ENCODE measurements at places on chromosomes 11 and 22.

DNA sequence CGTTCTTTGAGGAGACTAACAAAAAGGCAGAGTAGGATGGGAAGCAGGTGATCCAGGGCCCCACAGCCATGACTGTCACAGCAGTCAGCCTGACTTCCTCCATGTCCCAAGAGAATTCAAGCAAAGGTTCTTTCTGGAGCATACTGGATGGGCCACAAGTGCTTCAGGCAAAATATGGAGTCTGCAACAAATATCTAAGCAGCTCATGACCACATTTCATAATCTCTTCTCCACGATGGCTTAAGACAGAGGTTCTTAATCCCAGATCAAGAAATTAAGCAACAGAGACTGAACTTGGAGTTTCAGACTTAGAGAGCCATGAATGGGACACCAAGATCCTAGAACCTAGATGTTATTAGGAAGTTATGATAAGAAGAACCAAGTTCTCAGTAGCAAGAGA, 31.6 kb downstream of the GUCY1A2 start:
- no peak for DNase-seq

DNA sequence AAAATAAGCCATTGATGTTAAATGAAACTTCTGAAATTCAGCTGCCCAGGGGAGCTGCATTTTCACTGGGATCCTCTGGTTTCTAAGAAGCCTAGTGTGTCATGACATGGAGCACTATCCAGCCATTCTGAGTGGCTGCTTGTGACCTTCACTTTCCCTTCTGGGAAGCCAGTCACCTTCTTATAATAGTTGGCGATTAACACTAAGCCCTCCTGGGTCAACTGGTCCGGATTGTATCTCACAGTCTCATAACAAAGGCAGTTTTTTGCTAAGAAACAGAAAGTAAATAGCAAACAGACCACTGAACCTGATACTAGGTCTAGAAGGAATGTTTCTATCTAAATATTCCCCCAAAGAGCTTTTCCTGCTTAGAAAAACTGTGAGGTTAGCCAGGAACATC, 7.9 kb downstream of the CSRP3 start:
- peak; percentile 68 for DNase-seq

GRCh38 chr11:69356703-69357457, 62.9 kb downstream of the MYEOV start:
- DNase-seq: no peak

DNA sequence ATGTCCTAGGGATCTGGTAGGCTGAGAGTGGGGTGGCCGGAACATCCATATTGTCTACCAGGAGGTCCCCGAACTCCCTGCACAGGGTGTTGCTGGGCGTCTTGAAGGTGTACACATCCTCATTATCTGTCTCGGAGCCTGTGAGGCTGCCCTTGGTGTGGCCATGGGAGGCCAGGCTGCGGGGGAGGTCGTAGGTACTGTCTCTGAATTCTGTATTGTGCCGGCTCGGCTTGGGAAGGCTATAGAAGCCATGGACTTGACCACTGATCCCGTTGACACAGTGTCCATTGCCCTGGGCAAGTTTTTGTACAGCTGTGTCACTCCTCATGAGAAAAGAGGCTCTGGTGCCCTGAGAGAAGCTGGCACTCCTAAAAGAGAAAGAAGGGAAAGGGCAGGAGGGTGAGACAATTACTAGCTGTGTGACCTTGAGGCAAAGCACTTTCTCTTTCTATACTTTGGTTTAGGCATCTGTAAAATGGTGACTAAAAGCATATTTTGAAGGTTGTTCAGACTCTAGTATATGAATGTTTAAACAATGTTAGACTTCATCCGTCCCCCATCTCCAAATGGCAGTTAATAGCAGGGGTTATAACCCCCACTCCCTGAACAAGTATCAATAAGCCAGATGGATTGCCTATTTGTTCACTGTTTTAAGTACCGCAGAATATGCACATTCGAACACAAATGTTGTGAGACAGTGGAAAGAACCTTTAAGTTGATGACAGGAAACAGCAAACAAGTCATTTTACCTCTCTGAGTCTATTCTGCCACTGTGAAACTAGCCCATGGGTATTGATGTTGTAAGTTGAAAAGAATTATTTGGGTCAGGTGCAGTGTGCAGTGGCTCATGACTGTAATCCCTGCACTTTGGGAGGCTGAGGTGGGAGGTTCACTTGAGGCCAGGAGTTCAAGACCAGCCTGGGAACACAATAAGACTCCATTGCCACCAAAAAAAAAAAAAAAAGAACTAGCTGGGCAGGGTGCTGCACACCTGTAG, 38.3 kb downstream of the USP35 start:
- DNase-seq: no peak

DNA sequence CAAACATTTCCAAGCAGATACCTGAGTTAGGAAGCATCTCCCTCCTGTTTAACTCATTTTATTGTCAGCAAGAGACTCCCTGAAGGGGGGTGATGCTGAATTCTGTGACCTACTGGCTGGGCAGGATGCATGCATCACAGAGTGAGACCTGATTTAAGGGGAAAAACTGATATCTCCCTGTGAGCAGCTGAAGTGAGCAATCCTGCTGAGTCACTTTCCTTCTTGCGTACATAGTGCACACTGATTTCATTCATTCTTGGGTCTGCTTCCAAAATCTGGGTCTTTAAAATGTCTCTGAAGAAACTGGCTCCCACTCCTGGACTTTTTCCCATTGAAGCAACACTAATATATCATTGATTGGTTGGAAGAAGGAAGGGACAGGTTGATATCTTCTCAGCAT, 23.3 kb downstream of the P4HA3 start:
- DNase-seq: peak; percentile 81

DNA sequence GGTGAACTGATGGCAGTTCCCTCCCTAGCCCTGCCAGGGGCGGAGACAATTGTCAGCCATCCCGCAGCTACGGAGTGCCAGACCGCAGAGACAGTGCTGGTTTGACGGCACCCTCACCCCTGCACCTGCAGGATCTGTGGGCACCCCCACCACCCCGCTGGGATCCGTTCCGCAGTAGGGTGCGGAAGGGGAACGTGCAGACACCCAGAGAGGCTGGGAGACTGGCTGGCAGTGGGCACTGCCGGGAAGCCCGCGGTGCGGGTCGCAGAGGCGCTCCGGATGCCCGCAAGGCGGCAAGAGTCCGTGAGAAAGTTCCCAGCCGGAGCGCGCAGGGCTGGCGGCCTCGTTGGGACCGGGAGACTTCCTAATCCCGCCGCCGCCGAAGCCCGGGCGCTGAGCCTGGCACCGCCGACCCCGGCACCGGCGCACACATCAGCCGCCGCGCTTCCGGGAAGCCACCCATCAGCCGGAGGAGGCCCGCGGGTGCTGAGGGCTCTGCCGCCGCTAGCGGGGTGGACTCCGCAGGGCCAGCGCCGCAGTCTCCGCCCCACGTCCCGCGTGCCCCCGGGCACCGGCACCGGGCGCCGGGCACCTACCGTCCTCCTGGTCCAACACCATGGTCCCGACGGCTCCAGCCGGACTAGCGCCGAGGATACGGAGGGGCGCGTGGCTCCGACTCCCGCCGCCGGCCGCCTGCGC, 4.3 kb upstream of the LMO1 start:
- DNase-seq: no peak

DNA sequence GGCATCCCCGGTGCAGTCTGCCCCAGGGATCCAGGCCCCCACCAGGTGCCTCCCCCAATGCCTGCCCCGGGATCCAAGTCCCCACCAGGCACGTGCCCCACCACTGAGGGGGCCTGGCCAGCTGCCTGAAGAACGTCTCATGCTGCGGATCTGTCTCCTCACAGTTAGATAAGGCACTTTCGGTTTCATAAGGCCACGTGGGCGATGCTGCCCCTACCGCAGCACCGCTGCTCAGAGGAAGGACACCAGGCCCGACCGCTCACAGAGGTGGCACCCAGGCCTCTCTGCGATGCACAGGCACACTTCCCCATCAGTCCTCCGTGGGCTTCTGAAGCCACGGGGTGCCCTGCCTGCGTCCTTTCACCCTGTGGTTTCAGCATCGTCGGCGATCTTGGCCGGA, 68.1 kb upstream of the BID start:
- DNase-seq: peak; percentile 95

DNA sequence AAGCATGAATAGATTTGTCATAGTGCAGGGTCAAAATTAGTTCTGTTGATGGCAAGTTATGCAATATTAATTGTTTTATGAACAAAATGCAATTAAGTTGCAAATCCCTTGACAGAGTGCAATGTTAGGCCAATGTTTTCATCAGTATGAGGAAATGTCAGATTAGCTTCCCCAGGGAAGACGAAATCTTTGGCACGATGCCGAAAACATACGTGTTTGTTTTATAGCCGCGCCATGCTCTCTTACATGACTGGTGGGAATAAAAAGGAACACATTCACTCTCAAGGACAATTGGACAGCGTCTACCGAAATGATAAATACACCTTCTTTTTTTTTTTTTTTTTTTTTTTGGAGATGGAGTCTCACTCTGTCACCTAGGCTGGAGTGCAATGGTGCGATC, 27.0 kb downstream of the MFNG start:
- DNase-seq: no peak

DNA sequence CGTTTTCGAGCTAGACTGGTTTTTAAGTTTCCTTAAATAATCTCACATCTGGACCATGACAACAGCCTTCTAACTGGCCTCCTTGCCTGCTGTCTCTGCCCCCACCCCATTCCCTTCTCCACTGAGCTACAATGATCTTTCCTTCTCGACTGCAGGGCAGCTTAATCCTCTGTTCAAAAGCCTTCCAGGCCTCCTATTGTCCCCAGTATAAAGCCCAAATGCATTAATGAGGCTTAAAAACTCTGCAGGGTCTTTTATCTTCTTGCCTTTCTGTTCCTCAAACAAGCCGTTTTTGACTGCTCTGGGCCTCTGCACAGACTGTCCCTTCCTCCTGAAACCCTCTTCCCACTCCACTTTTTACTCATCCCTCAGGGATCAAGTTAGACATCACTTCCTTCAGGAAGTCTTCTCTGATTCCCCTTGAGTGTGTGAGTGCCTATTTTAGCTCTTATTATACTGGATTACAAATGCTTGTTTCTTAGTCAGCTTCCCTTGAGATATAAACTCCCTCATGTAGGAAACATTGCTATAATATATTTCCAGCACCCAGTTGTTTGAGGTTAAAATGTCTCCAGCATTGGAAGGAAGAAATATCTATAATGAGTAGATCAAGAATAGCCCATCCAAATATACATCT, 23.6 kb upstream of the PAMR1 start:
- DNase-seq: no peak

GRCh38 chr11:125289419-125290098, 125.0 kb downstream of the PKNOX2 start:
- no peak for DNase-seq

GRCh38 chr22:39289975-39290720, 29.3 kb downstream of the RPL3 start:
- no peak for DNase-seq
